ENCODE measurements at places on chromosomes 11 and 22.

DNA sequence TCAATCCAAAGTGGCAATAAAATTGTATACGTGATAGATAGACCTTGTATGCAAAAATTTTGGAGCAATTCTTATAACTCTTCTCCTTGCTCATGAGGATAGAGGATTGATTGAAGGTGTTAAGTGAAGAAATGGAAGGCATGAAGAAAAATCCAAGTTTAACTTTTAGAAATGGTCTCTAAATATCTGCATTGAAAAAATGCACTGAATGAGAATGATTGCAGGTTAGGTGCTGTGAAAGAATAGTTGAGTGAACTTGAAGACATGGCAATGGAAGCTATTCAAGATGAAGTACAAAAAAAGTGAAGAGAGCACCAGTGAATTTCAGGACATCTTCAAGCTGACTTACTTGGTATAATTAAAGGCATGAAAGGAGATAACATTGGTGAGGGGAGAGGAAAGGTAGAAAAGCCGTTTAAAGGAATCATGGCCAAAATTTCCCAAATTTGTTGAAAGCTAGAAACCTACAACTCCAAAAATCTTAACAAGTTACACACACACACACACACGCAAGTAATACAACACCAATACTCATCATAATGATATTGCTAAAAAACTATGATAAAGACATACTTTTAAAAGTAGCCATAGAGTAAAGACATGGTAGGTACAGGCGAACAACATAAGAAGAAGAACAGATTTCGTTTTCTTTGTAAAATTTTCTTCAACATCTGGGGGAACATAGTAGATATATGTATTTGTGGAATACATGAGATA, 96.3 kb downstream of the GGTLC2 start:
- DNase-seq = no peak

- DNase-seq = no peak
These were observed 1.2 kb downstream of the DDX17 start for GRCh38 chr22:38504731-38505540.

GRCh38 chr11:78641541-78641940, 66.9 kb upstream of the NARS2 start:
- no peak for DNase-seq

- DNase-seq = no peak
These were observed 1.3 kb downstream of the RNF169 start for GRCh38 chr11:74749965-74750296.

GRCh38 chr22:43511276-43511910, 99.6 kb downstream of the MPPED1 start:
- no peak for DNase-seq

DNA sequence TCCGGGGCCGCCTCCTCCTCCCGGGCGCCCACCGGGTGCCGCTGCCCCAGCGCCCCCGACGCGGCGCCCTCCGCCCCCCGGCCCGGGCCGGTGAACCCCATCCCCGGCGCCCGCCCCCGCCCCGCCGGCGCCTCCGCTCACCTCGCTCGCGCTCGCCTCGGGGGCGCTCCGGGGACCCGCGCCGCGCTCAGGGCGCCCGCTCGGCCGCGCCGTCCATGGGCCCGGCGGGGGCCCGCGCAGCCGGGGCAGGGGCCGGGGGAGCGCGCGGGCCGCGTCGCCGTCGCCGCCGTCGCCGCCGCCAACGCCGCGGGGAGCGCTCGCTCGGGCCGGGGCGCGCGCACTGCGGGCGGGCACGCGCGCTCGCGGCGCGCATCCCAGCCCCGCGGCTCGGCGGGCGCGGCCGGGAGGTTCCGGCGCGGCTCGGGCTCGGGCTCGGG, 293 bp downstream of the DUSP8 start:
- no peak for DNase-seq

GRCh38 chr11:74288911-74289310, 22.5 kb downstream of the P4HA3 start:
- DNase-seq = no peak

GRCh38 chr11:60844045-60844869, 2.3 kb downstream of the CCDC86 start:
- no peak for DNase-seq

DNA sequence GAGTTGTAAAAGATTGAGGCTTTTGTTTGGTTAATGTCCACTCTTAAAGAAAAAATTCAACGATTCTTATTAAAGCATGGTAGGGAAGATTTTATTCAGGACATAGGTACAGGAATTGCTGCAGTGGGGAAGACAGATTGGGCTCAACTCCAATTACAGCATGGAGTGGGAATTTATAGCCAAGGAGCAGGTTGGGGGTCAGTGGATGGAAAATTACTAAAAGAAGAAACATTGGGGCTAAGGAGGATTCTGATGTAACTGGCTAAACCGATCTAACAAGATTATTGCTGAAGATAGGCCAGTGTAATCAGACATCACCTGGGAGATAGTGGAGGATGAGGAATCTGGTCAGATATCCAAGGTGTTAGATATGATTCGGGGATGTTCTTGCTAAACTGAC, 97.4 kb downstream of the FAR1 start:
- no peak for DNase-seq

- DNase-seq = no peak
These were observed 311.4 kb upstream of the NCAM1 start for GRCh38 chr11:112649856-112650255.

DNA sequence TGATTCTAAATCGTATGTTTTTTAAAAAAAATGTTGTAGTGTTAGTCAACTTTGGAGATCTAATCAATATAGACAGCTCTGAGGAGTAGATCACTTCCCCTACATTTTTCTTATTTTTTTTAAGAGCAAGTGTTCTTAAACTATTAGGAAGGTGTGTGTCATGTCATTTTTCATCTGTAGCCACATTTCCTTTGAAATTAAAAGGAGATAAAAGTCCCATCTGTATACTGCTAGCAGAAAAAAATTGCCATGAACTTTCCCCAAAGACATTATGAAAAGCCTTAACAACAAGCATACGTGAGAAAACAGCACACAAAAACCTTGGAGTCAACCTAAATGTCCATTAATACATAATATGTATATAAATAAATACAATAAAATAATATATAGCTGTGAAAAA, 286.6 kb downstream of the ETS1 start:
- DNase-seq = no peak

DNA sequence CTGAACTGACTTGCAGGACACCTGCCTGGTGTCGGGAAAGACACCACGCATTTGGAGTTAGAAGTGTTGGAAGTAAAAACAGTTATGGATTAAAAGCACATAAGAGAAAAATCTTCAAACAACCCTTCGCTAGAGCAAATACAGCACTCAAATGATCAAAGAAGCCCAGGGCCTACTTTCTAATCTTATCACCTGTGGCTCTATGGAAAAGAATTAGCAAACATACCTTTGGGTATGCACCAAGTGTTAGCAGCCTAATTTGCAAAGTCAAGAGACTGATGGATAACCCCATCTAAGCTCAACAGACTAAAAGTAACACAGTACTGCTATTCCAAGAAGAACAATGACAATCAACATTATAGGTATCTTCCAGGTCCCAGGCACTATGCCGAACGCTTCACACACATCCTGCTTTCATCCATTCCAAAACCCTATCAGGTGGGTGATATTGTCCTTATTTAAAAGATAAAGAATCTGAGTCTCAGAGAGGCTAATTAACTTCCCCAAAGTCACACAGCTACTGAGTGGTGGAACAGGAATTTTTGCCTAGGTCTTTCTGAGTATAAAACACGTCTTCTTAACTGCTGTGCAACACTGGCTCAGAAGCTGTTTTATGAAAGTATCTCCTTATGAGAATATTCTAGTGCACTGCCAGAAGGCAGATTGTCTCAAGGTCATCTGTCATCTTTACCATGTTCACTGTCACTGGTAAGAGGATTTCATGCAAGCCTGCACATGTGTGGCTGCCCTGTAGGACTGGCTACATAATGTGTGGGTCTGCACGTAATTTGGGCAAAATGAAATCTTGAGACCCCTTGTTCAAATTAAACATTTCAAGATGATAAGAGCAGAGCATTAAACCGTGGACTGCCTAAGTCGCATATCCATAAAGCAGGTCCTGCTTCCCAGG, 16.4 kb downstream of the SLC1A2 start:
- no peak for DNase-seq

GRCh38 chr22:48955351-48956311, 872.0 kb downstream of the BRD1 start:
- no peak for DNase-seq

- no peak for DNase-seq
These were observed 206.3 kb downstream of the DDX10 start for GRCh38 chr11:108871152-108871551.

- DNase-seq = no peak
These were observed 375.9 kb downstream of the LUZP2 start for GRCh38 chr11:24872651-24873311.

GRCh38 chr11:133918608-133919260, 38.0 kb downstream of the IGSF9B start:
- DNase-seq = no peak

GRCh38 chr22:19182472-19183157, 4.1 kb upstream of the SLC25A1 start:
- DNase-seq = no peak

- no peak for DNase-seq
These were observed 1.6 kb downstream of the GTPBP1 start for GRCh38 chr22:38707346-38707745.

GRCh38 chr11:22922672-22923071, 62.4 kb upstream of the CCDC179 start:
- no peak for DNase-seq

DNA sequence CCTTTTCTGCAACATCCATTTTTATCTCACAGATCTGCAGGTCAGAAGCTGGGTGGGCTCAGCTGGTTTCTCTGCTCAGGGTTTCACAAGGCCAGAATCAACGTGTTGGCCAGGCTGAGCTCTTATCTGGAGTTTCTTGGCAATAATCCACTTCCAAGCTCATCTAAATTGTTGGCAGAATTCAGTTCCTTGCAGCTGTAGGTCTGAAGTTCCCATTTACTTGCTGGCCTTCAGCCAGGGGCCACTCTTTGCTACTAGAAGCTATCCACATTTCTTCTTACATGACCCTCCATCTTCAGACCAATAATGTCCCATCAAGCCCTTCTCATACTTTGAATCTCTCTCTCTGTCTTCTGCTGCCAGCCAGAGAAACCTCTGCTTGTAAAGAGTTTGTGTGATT, 103.5 kb downstream of the WNT11 start:
- no peak for DNase-seq

DNA sequence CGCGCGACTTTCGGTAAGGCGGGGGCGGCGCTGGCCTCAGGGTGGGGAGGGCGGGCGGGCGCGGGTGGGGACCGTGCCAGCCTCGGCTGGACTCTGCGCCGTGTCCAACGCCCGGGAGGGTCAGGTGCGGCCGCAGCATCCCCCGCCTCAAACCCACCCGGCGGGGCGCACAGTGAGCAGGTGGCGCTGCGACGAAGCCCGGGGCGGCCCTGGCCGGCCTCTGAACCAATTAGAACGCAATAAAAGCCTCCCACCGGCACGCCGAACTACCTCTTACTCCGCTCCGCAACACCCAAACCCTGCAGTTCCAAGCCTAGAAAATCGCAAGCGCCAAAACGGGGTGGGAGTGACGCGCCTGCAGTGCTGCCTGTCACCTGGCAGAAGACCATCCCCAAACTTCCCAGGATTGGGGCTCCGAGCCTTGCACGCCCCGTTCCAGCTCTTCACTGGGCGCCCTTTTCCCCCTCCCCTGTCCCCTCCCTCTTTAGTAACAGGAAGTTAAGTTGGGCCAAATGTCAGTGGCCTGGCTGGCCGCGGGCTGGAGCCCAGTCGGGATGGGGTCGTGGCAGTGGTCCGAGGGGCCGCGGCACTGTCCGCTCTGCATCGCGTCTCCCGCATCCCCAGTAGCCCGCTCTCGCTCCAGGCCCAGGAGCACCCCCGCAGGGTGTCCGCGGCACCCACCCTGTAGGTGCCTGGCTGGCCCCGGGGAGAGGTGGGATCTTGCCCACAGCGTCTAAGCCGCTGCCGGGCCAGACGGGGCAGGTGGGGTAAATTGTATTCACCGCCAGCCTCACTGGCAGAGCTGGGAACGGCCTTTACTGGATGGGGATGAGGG, 541 bp downstream of the MICAL2 start:
- no peak for DNase-seq

DNA sequence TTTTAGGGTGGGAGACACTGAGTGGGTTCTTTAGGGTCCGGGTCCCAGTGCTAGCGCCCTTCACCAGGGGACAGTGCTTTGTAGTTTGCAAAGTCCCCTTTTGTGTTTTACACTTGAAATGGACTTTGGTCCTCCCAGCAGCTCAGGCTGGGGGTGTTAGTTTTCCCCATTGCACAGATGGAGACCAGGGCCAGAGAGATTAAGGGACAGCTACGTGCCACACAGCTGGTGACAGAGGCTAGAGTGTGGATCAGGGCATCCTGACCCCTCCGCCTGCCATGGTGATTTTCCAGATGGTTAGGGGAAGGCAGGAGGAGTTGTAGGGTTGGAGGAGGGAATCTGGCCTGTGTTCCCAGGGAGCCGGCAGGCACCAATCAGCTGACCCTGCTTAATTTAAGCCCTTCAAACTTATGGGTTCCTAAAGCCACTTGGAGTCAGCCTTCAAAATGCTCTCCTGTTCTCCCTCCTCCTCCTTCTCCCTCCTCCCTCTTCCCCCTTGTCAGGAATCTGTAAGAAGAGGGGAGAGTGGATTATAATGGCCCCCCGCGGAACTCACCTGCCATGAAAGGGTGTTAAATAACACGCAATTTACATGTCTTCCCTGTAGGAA, 22.5 kb upstream of the MPPED1 start:
- DNase-seq = no peak

DNA sequence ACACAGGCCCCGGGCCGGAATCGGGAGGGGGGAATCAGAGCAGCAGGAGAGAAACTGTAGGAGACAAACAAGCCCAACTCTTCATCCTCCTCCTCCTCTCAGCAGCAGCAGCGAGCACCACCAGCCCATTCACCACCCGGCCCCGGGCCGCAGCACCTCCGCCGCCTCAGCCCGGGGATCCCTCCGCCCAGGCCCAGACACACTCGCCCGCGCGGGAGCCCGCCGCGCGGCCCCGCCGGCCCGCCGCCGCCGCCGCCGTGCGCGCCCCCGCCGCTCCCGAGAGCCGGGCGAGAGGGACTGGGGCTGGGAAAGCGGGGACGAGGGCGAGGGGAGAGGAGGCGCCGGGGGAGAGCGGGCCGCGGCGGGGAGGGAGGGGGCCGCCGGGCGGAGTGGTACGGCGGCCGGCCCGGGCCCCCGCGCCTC, at the start of gene PHF21A:
PHF21A (minus strand) TSS at position 154 of the 423 bp plus-strand sequence. CDS start 37,235 bp downstream, outside the sequence.
- DNase-seq = peak; percentile 71

- no peak for DNase-seq
These were observed 68.1 kb downstream of the CCDC81 start for GRCh38 chr11:86442827-86443226.

DNA sequence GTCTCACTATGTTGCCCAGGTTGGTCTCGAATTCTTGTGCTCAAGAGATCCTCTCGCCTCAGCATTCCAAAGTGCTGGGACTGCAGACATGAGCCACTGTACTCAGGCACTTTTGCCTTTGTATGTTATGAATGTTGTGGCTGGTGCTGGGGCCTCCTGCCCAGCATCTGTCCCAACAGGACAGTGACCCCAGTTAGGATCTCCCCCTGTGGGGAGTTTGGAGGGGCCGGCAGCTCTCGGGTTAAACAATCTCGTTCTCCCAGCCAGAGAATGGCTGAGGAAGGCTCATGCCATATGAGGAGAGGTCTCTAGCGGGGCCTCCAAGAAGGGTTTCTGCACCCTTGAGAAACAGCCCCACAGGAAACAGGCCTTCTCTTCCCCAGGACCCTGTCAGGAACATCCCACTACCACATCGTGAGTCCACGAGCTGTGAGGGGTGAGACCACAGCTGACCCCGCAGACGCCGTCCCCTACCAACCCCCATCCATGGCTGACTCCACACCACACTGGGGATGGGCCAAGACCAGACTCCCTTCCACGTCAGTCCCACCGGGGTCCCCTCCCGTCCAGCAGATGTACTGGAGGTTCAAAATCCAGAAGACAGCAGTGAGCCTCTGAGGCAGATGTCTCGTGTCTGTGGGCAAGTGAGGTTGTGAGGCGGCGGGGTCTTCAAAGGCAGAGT, 54.1 kb downstream of the SHANK2 start:
- no peak for DNase-seq

GRCh38 chr22:50027639-50028537, 15.3 kb upstream of the IL17REL start:
- no peak for DNase-seq

Data from SHP77 treated with DMSO at 0.1 percent for 48 hours (cell line).